NCI-H2171 (cell line): ENCODE measurements at places on chromosomes 11 and 22.
A peak's percentile ranks its signal among the peaks of the same experiment; 100 is the strongest.

GRCh38 chr11:93020248-93021046 lies 51.0 kb downstream of the MTNR1B start:
- DNase-seq = no peak

GRCh38 chr11:122788781-122789535 lies 49.3 kb upstream of the CRTAM start:
- DNase-seq = no peak

GRCh38 chr11:117384045-117384444 lies 56.4 kb downstream of the CEP164 start:
- no peak for DNase-seq

DNA sequence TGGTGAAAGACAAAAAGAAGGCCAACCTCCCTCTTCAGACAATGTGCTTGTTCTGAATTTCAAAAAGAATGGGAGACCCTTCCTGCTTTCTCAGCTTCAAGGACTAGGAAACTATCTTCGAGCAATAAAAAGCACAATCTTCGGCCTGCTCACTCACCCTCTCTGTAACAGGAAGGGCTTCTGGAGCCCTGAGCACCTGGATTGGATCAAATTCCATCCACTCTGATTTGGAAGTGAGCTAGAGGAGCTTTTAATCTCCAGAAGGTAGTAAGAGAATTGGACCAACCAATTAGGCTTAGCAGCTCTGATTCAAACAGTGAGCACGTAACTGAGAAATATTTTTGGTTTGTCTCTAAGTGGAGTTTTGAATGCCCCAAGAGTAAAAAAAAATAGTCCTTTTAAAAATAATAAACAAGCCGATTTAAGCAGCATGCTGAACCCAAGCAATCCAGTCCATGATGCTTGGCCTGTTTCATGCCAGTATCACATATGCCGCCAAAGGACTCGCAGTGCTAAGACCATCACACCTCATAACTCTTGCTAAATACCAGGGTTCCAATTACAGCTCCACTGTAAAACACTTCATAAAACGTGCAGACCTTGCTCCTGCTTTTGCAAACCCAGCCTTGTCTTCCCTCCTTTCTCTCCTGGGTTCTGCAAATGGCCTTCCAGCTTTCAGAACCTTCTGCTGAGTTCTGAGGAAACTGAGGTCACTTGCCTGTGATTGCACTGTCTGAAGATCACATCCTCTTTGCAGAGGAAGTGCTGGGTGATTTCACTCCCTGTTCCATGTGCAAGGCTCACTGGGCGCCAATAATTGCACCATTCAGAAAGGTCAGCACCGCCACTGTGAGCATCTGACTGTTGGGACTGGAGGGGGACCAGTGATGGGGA lies 74.4 kb downstream of the SLC1A2 start:
- no peak for DNase-seq

- DNase-seq = no peak
These were observed 11.0 kb downstream of the USP28 start for GRCh38 chr11:113864410-113864809.

- no peak for DNase-seq
These were observed 218.2 kb upstream of the CCDC179 start for GRCh38 chr11:23078289-23078971.

DNA sequence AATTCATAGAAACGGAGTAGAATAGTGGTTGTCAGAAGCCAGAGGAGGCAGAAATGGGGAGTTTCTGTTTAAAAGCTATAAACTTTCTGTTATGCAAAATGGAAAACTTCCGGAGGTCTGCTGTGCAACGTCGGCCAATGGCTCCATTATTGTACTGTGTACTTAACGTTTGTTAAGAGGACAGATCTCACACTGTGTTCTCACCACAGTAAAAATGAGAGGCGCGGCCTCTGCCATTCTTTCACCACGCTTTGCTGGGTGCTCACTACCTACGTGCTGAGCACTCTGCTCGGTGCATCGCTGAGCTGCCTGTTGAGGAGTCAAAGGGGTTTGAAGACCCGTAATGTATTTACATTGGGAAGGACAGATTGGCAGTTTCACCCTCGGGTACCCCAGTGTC lies 218.8 kb upstream of the B3GAT1 start:
- no peak for DNase-seq

- DNase-seq = no peak
These were observed 6.3 kb upstream of the KCNJ5 start for GRCh38 chr11:128884703-128885338.

DNA sequence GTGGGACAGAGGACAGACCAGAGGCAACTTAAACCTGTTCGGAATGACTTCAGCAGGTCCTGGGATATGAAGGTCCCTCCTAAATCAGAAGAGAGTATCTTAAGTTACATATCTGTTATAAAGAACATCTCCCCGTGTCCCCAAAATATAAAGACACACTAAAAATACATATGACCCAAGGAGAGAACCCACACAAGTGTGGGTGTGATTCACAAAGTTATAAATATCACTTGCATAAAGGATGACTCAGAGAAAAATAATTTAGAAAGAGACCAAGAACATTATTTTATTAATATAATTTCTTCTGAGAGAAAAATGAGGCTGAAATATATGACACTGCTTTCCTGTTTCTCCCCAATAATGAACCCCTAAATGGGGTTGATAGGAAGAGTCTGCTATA lies 14.2 kb downstream of the OR5B21 start:
- no peak for DNase-seq

DNA sequence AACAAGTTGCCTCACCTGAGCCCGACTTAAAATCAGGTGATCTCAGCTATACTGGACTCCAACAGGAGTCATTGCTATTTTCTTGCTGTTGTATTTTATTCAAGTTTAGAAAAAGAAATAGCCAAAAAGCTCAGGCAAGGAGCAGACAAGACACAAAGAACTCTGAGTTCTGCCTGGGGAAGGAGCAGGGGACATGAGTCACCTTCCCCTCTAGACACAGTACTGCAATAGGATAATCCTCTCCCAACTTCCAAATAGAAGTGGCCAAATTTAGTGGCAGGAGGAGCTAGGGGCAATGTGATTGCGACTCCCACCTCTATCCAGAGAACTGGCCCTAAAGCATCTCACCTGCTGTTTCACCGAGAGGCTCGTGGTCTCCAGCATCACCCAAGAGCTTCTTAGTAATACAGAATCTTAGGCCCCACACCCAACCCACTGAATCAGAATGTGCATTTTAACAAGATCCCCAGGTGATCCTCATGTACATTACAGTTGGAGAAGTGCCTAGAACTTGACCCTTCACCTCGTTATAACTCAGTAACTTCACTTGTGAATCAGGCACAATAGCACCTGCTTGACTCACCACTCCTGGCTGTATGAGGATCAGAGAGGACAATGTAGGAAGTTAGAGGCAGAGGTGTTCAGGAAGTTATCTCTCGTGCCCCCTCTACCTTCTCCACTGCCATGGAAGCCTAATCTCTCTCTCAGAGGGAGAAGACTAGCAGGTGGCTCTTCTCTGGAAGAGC lies 56.8 kb upstream of the FBXO3 start:
- DNase-seq = no peak

DNA sequence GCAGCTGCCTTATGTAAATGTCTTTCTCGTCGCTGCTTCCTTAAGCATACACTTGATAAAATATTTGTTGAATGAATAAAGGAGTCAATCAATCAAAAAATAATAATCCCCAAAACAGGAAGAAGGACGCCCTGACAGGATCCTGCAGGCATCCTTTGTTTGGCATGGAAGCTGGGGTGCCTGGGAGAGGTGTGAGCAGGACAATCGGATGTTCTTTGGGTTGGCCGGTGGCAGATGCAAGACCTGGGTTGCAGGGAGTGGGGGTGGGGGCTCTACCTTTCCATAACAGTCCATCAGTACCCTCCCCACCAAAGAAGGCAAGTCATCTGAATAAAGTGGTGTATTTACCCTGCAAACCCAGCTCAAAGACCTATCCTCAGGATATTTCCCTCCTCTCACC lies 1.4 kb upstream of the SHANK2 start:
- DNase-seq = no peak

GRCh38 chr11:90171359-90171758 lies 36.9 kb downstream of the NAALAD2 start:
- DNase-seq = no peak

- DNase-seq = peak; percentile 95
These were observed 321.1 kb downstream of the TENM4 start for GRCh38 chr11:79119491-79120284.

GRCh38 chr22:34847072-34847471 lies 218.9 kb upstream of the ISX start:
- DNase-seq = no peak

- no peak for DNase-seq
These were observed 597 bp upstream of the PLXNB2 start for GRCh38 chr22:50307890-50308596.

GRCh38 chr11:19436932-19437331 lies 196.2 kb upstream of the E2F8 start:
- no peak for DNase-seq

- no peak for DNase-seq
These were observed 6.9 kb upstream of the LRRC32 start for GRCh38 chr11:76677458-76677765.

GRCh38 chr11:35097814-35098455 lies 41.0 kb upstream of the CD44 start:
- DNase-seq = no peak

DNA sequence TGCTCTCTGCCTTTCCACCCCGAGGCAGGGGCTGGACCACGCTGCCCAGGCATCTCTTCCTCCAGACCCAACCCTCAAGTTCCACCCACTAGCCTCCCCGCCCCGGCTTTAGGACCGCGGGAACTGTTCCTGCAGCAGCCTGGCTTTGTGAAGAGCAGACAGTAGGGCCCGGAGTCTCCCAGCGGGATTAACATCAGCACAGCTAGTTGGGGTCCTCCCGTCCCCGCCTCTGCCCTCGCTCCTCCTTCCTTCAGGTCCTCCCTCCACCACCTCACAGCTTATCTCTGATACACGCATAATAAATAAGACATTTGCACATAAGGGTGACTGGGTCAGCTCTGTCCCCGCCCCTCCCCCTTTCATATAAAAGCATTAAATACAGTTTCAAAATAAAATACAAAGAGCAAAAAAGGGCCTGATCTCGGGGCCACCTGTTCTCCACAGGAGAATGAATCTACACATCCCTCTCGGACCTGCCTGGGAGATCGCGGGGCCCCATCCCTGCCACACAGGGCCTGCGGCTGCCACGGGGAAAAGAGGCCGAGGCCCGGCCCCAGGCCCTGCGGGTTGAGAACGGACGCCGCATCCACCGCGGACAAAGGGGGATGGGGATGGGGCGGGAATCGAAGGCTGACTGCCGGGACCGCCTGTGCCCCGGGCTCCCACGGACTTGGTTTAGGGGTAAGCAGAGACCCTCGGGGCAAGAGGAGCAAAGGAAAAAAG lies 6.5 kb downstream of the ZFTA start:
- no peak for DNase-seq

- no peak for DNase-seq
These were observed 89.5 kb downstream of the TRMU start for GRCh38 chr22:46425016-46425415.

DNA sequence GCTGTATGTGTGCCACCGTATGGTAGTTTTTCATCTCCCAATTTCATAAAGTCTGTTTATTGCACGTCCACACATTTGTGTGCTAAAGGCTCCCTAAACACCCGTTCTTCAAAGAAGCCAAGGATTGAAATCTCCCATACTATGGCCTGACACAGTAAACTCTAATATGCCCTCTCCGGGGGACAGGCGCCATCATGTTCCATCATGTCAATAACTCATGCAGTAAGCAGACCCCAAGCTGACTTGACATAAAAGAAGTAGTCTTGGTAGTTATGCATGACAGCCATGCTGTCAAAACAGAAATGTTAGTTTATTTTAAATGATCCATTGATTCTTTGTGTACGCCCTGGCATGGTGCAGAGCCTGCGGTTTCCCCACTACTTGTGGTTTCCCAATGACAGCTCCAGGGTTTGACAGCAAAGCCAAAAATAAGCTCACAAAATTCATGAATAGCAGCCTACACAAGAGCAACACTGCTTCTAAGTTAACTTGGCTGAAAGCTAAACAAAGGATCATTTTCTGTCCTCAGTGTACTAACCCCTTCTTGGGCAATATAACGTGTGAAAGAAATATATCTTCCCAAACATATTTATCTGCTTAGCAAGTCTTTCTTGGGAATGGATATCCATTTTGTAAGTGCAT lies 56.5 kb upstream of the CABP7 start:
- DNase-seq = no peak

GRCh38 chr22:50577987-50578775 lies at the start of gene CPT1B:
CPT1B (minus strand) TSS chr22:50578427; CDS start chr22:50577915, 512 bp downstream.
- peak; percentile 44 for DNase-seq

- no peak for DNase-seq
These were observed 731.5 kb downstream of the NTM start for GRCh38 chr11:132101881-132102280.

GRCh38 chr22:48080316-48081165 lies 1318.1 kb downstream of the TBC1D22A start:
- no peak for DNase-seq

DNA sequence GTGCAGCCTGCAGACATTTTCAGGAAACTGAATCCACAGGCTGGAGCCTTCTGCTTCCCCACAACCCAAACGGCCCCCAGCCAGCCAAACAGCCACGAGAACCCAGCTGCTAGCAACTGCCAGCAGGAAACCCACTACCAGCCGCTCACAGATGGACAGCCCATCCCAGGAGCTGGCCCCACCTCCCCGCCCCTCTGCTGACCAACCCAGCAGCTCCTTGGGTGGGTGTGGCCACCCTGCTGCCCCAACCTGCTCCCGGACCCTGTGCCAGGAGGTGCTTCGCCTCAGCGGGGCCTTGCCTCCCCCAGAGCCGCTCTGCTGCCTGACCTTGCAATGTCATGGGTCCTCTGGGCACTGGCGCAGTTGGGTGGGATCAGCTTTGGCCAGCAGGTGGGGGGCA lies 8.2 kb upstream of the CCDC188 start:
- DNase-seq = no peak
